PC-3 (cell line): ENCODE measurements at places on chromosomes 7 and 10.
A peak's percentile ranks its signal among the peaks of the same experiment; 100 is the strongest.

- H3K4me1 ChIP-seq: peaks cover 29% of the 10 kb centered on the region
- H3K27me3 ChIP-seq: no peaks in the 10 kb centered on the region
- H3K4me3 ChIP-seq: 0 out of 2 replicates have a peak overlapping the region, but pooled peaks have one; percentile 13
- H3K36me3 ChIP-seq: no peaks in the 10 kb centered on the region
- H3K27ac ChIP-seq: peak overlapping the region; percentile 38
- peak; percentile 70 for DNase-seq
Observed at GRCh38 chr7:108079648-108080591, 50.2 kb downstream of the LAMB4 start.

GRCh38 chr10:131546086-131546810 is 234.7 kb upstream of the TCERG1L start:
- no peak overlapping the region for H3K4me3 ChIP-seq
- H3K4me1 ChIP-seq: no peaks in the 10 kb centered on the region
- H3K27me3 ChIP-seq: peaks cover 7% of the 10 kb centered on the region; the same call in 1 of the 2 replicates
- no peak overlapping the region for H3K27ac ChIP-seq

- no peaks in the 10 kb centered on the region for H3K27me3 ChIP-seq
- H3K27ac ChIP-seq: no peak overlapping the region
- no peak overlapping the region for H3K4me3 ChIP-seq
- no peak for DNase-seq
Observed at GRCh38 chr10:26994743-26995142, 105.6 kb downstream of the ANKRD26 start.

- no peak overlapping the region for H3K4me3 ChIP-seq
- no peak for DNase-seq
- no peaks in the 10 kb centered on the region for H3K4me1 ChIP-seq
Observed at GRCh38 chr7:81185072-81185471, 266.2 kb upstream of the SEMA3C start.

- no peak for DNase-seq
- H3K4me1 ChIP-seq: peaks cover under 1% of the 10 kb centered on the region; the same call in 1 of the 2 replicates
- no peak overlapping the region for H3K4me3 ChIP-seq
Observed at GRCh38 chr7:141731476-141732149, 6.5 kb upstream of the SSBP1 start.

- no peaks in the 10 kb centered on the region for H3K36me3 ChIP-seq
- H3K27me3 ChIP-seq: no peaks in the 10 kb centered on the region
- DNase-seq: peak; percentile 37
- no peaks in the 10 kb centered on the region for H3K4me1 ChIP-seq
- H3K27ac ChIP-seq: no peak overlapping the region
- no peak overlapping the region for H3K4me3 ChIP-seq
Observed at GRCh38 chr7:71752171-71752935, 620.4 kb downstream of the GALNT17 start.

- H3K4me3 ChIP-seq: no peak overlapping the region
- no peak for DNase-seq
- H3K36me3 ChIP-seq: no peaks in the 10 kb centered on the region
- peaks cover 19% of the 10 kb centered on the region for H3K4me1 ChIP-seq
Observed at GRCh38 chr7:86930554-86931307, 128.7 kb downstream of the ELAPOR2 start.

GRCh38 chr7:71095266-71095860 is 36.6 kb upstream of the GALNT17 start:
- no peak overlapping the region for H3K4me3 ChIP-seq
- no peaks in the 10 kb centered on the region for H3K36me3 ChIP-seq
- no peak for DNase-seq
- no peak overlapping the region for H3K27ac ChIP-seq
- no peaks in the 10 kb centered on the region for H3K4me1 ChIP-seq
